ENCODE measurements at places on chromosomes 3 and 15. TPM values are rescaled to one million over a fixed set of nuclear protein-coding genes. Genes with fewer than 3 reads are reported as not detected.

GRCh38 chr15:74027688-74028087 is 33.2 kb downstream of the PML start:
- DNase-seq: no peak

DNA sequence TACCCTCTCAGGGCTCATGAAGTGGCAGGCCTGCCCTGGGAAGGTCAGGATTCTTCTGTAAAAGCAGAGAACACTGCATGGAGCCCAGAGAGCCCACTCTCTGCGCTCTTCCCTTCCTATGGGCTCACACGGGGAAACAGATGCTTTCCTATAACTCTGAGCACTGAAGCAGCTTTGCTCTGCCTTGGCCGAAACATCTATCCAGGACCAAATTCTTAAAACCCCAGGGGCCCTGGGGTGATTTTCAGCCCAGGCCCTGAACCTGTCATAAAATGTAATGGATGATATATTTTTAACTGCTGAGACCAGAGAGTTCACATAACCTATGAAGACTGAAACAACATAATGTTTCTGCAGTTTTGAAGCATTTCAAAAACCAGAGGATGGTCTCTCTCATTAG is 249.9 kb upstream of the CTDSPL start:
- no peak for DNase-seq

- DNase-seq: no peak
These were observed 40.4 kb upstream of the VEPH1 start for GRCh38 chr3:157543501-157544035.

GRCh38 chr3:100023150-100023549 is 91.2 kb downstream of the FILIP1L start:
- no peak for DNase-seq

- no peak for DNase-seq
These were observed 1.1 kb downstream of the ATP13A4 start for GRCh38 chr3:193553586-193553985.

DNA sequence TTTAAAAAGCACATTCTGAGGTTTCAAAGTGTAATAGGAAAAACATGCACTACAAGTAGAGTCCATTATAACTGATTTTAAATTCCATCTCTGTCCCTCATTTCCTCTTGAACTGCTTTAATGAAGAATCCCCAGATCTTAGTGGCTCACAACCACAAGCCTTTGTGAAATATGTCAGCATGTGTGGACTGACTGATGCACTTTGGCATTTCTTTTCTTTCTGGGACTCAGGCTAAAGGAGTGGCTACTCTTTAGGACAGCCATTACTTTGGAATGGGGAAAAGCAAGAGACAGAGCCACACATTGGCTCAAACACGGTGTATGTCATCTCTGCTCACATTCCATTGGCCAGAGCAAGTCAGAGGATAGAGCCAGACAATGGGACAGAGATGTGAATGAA is 139.6 kb downstream of the GRM7 start:
- DNase-seq: no peak

- no peak for DNase-seq
These were observed 83.0 kb downstream of the CNTN3 start for GRCh38 chr3:74531491-74531890.

LYZL4 gene
- total RNA-seq: not detected

MYRIP gene
- 5.1 TPM for total RNA-seq

EPHA3 gene
- 10.2 TPM for total RNA-seq
